Activated CD4-positive, alpha-beta T cell treated with anti-CD3 and anti-CD28 coated beads, Interleukin-2, amount 10 ng/mL, durations not matched to agents 24 days and 14 days (primary cell): ENCODE measurements at places on chromosomes 1 and 21. TPM values are rescaled to one million over a fixed set of nuclear protein-coding genes. Genes with fewer than 3 reads are reported as not detected.

- DNase-seq: no peak
Measured at GRCh38 chr21:25370311-25370744, 237.0 kb downstream of the MRPL39 start.

- peak; percentile 85 for DNase-seq
Measured at GRCh38 chr21:17387030-17387617, 125.7 kb upstream of the CXADR start.

DNA sequence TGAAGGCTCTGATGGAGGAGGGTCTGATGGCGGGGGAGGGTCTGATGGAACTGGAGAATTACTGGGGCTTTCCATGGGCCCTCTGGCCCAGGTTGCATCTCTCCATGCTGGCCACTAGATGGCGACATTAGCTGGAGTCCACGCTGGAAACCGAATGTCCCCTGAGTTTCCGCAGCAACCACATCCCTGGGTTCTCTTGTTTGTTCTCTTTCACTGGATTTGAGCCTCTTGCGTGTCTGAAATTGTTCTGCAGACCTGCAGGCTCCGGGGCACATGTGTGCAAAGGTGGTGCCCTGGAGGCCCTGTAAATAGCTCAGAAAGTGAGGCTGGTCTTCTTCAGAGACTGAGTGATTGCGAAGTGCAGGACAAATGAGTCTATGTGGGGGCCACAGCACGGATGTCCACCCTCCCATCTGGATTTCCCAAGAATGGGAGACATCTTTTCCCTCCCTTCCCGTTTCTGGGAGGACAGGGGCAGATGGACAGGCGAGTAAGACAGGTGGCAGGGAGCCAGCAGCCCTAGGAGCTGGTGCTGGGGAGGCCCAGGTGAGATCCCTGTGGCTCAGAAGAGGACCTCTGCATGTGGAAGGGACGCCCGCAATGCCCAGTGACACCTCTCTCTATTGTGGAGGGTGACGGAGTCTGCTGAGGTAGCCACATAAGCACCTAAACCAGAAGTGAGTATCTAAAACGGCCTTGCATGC is 73.2 kb upstream of the ABCG1 start:
- DNase-seq: peak; percentile 91

GRCh38 chr1:51749151-51749550 is 129.4 kb downstream of the NRDC start:
- no peak for DNase-seq

DNA sequence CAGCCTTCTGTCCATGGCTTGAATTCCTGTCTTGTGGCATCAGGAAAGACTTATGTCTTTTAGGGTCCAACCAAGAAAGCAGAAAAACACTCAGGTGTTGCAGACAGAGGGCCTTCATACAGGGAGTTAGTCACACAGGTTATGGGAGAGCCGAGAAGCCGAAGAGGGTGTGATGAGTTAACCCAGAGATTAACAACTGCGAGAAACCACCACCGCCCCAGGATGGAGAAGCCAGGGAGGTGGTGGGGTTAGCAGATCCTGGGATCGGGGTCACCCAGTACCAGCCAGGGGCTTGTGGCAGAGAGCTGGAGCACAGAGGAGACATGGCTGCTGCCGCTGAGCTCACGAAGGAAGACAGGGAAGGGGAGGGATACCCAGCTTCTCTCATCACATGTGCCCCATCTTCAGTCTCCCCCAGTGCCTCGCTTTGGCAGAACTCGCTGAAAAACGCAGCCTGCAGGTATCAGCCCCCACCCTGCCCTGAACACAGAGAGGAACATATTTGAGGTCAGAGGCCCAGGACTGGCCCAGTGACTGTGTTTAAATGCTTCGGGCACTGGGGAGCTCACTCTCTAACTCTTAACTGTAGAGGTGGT is 58.7 kb downstream of the RUNX3 start:
- DNase-seq: no peak

DNA sequence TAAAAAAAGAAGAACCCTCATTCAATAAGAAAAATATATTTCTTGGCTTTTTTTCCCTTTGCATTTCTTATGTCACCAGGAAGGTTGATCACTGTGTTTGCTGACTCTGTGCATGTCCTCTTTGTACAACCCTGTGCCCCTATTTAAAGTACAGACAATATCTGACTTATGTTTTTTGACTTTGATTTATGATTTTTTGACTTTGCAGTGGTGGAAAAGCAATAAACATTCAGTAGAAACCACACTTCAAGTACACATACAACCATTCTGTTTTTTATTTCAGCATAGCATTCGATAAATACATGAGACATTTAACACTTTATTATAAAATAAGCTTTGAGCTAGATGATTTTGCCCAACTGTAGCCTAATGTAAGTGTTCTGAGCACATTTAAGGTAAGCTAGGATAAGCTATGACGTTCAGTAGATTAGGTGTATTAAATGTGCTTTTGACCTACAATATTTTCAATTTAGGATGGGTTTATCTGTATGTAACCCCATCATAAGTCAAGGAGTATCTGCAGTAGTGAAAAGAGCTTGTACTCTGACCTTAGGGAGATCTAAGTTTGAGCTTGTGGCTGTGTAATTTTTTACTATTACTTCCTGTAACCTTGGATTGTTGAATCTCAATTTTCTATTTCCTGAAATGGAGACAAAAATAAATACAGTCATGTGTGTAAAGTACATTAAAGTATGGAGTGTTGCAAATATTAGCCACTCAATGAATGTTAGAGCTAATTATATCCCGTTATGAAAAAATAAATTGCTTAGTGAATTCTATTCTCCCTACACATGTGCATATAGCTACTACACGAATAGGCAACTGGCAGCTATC is 1.2 kb downstream of the RNASEL start:
- no peak for DNase-seq

GRCh38 chr1:179016706-179017382 is 8.8 kb upstream of the FAM20B start:
- no peak for DNase-seq

- no peak for DNase-seq
Measured at GRCh38 chr1:95067568-95067967, 5.2 kb downstream of the ALG14 start.

CFHR3 gene
- not detected in 2 replicates for total RNA-seq

YRDC gene
- 69.9 and 76.1 TPM in 2 replicates for total RNA-seq

FRRS1 gene
- total RNA-seq: 0.24 and 0.28 TPM in 2 replicates

FALEC gene
- not detected in 2 replicates for total RNA-seq

DEPDC1 gene
- 10.8 and 13.3 TPM in 2 replicates for total RNA-seq

KPRP gene
- not detected in 2 replicates for total RNA-seq

C8A gene
- total RNA-seq: not detected in 2 replicates

CDA gene
- total RNA-seq: not detected in 2 replicates

PTCH2 gene
- total RNA-seq: 0.78 and 1.0 TPM in 2 replicates
